IMR-90 (cell line): ENCODE measurements at places on chromosomes 5 and 9. TPM values are rescaled to one million over a fixed set of nuclear protein-coding genes. Genes with fewer than 3 reads are reported as not detected.

- H3K36me3 ChIP-seq = peaks cover 59% of the 10 kb centered on the region
- H3K27ac ChIP-seq = no peak overlapping the region
- no peak for DNase-seq
- H3K4me3 ChIP-seq = no peak overlapping the region
- no peaks in the 10 kb centered on the region; the same call in 1 of the 2 replicates for H3K4me1 ChIP-seq
Measured at GRCh38 chr5:40828021-40828631, 6.9 kb downstream of the RPL37 start.

DNA sequence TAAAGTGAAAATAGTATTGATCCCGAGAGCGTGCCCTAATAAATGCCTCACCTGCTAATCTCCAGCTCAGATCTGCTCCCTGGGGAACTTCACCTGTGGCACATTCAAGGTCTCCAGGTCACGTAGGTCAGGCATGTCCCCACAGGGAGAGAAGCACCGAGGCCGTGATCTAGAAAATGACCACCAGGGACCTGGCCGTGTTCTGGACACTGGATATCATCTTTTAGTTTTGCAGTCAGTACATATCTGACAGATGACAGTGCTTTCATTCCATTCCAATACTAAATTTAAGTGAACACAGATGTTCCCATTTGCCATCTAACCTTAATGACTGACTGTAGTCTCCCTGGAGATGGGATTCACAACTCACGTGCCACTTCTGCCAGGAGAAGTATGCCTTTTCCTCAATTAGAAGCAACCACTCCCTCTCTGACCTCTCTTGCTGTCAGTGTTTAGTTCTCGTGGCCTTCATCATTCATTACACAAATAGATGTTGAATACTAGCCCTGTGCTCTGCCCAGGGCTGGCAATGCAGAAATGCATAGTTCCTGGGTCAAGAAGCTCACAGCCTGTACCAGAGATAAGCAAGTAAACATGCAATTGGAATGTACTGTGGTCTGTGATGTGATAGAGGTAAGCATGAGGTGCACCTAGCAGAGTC, 276.5 kb downstream of the NTRK2 start:
- no peak for DNase-seq
- no peaks in the 10 kb centered on the region for H3K4me1 ChIP-seq
- no peaks in the 10 kb centered on the region for H3K27me3 ChIP-seq
- no peak overlapping the region for H3K27ac ChIP-seq
- no peak overlapping the region for H3K4me3 ChIP-seq
- H3K36me3 ChIP-seq = no peaks in the 10 kb centered on the region

Gene ISL1
- total RNA-seq = under 0.01 TPM in 1 of 2 replicates, not detected in the other

Gene BARHL1
- total RNA-seq = not detected in 2 replicates
